ENCODE measurements at places on chromosomes 16 and 17.

DNA sequence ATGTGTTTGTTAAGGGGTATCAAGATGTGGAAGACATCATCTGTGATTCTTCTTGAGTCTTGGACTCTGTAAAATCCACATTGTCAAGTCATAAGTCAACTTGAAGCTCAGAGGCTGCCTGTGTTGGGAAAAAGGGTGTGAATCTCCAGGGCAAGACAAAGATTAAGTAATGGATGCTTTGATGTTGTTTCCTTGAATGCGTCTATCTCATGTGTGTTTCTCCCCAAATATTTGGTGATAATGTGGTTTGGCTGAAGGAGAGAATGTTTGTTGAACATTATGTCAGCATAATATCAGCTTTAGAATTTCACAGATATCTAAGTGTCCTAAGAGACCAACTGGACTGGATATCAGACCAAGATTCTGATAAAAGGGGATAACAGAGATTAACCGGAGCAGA is 24.1 kb upstream of the KCNJ16 start:
- DNase-seq, result no peak

GRCh38 chr17:51071556-51071955 is 49.1 kb downstream of the SPAG9 start:
- DNase-seq, result no peak

DNA sequence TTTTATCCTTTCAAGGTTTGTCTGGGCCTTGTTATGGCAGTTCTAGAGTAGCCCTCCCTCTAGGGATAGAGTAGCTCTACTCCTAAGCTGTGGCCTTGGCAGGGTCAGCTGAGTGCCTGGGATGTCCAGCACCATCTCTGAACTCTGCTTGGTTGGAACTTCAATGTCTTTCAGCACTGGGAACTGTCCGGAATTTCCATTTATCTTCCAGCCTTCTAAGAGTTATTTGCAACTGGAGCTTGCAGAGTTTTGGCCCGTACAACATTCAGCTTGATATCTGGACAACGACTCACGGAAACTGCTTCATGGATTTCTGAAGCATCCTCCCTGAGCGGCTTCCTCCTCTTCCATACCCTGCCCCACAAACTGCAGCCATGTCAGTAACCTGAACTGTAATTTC is 22.9 kb downstream of the MMD start:
- DNase-seq, result no peak

GRCh38 chr16:15741207-15741871 is 91.3 kb downstream of the NDE1 start:
- DNase-seq, result no peak

GRCh38 chr17:48751733-48752398 is 23.3 kb upstream of the HOXB13 start:
- no peak for DNase-seq

- DNase-seq, result no peak
Measured at GRCh38 chr16:51244887-51245657, 94.0 kb upstream of the SALL1 start.

GRCh38 chr16:10936272-10936984 is 5.8 kb downstream of the DEXI start:
- no peak for DNase-seq

GRCh38 chr17:67974598-67975066 is 21.6 kb downstream of the C17orf58 start:
- no peak for DNase-seq

GRCh38 chr16:86308514-86308913 is 201.8 kb upstream of the FOXF1 start:
- no peak for DNase-seq

DNA sequence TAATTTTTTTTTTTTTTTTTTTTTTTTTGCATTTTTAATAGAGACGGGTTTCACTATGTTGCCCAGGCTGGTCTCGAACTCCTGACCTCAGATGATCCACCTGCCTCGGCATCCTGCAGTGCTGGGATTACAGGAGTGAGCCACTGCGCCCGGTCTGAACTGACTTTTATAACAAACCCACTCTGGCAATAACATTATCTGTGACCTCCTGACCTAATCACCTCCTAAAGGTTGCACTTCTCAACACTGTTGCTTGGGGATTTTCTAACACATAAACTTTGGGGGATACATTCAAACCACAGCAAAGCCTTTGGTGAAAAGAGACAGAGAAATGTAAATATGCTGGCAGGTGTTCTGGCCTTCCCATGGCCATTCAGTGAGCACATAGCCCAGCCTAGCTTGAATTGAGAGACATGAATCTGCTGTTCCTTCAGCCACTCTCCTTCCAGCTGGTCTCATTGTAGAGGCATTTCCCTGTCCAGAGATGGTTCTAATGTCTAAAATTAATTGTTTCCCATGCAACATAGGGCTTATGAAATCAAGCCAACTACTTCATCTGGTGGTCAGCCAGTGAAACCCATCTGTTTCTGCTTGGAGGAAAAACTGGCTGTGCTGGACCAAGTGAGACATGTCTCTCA is 28.3 kb downstream of the LYRM1 start:
- no peak for DNase-seq

GRCh38 chr16:57619133-57619605 is 9.3 kb upstream of the ADGRG1 start:
- DNase-seq, result no peak

DNA sequence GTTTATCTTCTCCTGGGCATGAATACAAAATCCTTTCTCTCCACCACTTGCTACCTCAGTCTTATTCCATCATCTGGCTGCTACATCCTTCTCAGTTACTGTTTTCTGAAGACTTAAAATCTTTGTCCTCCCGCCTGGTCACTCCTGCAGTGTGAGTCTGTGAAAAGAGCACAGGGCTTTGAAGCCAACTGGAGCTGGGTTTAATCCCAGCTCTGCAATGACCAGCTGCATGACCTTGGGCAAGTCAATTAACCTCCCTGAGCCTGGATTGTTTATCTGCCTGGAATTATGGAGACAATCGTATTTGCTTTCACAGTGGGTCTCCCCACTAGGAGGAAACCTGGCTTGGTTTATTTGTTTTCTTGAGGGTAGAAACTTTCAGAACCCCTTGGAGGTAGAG is 183.2 kb downstream of the GSG1L start:
- DNase-seq, result no peak

DNA sequence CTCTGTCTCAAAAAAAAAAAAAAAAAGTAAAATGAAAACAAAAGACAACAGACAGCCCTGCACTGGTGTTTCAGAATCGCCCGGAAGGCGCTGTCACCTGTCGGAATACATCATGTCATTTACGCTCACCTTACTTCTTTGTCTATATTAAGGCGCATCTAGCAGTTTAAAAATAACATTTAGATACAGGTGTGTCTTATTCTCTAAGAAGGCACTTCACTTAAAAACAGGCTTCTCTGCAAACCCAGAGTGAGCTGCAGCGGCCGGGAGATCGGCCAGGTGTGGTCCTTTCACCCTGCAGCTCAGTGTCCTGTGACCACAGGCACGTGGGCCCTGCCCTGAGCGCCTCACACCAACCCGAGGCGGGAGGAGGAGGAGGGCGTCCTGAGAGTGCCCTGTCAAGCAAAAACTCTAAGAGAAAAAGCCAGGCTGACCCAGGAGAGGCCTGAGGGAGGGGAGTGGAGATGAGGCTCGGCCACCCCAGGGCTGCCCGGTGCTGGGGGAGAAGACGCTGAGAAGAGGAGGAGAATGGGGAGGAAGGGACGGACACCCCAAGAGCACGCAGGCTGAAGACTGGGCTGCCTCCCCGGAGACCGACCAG is 3.3 kb upstream of the LMF1 start:
- no peak for DNase-seq

GRCh38 chr16:31248344-31248743 is 11.4 kb upstream of the ITGAM start:
- no peak for DNase-seq

DNA sequence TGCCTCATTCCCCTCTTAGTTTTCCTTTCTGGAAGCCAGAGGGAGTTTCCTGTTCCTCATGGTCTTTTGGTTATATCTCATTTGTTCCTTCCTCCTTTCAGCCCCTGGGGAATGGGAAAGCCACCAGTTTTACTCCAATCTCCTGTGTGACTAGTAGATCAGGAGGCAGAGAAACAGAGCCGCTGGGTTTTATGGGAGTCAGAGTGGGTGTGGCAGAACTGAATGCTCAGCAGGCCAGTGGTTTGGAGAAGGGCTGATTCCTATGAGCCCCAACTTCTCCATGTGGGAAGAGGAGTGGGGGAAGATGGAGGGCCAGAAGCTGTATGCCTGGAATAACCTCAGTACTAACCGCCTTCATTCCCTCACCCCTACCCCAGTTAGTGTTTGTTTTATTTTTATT is 4.1 kb downstream of the DNAH2 start:
- DNase-seq, result no peak

GRCh38 chr17:78375401-78376151 is 2.9 kb upstream of the PGS1 start:
- no peak for DNase-seq

DNA sequence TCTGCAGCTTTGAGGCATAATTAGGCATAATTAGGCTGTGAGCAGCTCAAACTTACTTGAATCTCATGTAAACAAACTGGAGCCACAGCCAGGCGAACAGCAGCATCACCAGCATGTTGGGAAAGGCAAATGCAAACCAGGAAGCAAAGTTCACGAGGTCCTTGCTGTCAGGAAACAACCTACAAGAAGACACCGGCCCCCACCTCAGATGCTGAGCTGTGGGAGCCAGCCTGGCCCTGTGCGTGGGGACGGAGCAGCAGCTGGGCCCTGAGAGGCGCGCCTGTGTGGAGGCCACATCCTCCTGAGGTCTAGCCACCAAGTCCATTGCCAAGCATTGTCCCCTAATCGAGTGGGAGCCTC is 12.2 kb downstream of the SLC13A5 start:
- no peak for DNase-seq

DNA sequence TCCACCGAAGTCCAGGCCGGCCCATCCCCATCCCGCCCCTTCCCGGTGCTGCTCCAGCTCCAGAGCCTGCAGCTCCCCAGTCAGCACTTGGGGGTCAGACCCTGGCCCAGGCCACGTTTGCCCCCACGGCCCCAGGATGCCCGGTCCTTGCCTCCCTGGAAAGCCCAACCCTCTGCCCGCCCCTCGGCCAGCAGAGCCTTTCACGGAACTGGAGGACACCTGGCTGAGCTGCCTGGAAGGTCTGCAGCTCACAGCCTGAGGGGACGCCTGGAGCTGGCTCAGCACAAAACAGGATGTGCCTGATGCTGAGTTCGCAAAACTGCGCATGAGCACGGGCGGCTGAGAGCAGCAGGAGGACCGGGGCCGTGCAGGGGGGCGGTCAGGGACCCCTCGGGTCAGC is 29.7 kb upstream of the SSTR5 start:
- DNase-seq, result no peak

DNA sequence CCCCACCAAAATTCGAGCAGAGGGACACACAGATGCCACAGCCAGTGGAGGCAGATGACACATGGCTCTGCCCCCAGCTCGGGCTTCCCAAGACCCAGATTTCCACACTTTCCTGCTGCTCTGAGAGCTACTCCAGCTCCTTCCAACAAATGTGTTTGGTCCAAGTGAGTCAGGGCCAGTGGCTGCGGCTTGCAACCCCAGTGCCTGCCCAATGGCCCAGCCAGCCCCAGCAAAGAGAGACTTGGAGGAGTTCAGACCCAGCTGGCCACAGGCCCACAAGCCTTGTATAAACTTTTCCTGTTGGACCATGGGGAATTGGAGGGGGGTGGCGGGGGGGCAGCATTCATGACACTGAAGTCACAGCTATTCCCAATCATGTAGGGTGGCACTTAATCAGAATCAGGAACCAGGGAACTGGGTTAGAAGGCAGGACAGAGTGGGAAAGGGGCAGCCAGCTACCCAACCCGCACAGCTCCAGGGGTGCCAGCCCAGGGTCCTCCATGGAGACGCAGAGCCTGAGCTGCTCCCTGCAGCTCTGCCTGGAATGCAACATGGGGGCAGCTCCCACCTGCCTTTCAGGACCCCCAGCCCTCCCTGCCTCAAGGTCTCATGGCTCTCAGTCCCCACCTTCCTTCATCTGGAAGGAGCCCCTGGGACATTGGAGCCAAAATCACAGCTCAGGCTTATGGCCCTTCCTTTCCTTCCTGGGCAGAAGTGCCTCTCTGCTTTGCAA is 17.5 kb upstream of the C16orf78 start:
- DNase-seq, result no peak

DNA sequence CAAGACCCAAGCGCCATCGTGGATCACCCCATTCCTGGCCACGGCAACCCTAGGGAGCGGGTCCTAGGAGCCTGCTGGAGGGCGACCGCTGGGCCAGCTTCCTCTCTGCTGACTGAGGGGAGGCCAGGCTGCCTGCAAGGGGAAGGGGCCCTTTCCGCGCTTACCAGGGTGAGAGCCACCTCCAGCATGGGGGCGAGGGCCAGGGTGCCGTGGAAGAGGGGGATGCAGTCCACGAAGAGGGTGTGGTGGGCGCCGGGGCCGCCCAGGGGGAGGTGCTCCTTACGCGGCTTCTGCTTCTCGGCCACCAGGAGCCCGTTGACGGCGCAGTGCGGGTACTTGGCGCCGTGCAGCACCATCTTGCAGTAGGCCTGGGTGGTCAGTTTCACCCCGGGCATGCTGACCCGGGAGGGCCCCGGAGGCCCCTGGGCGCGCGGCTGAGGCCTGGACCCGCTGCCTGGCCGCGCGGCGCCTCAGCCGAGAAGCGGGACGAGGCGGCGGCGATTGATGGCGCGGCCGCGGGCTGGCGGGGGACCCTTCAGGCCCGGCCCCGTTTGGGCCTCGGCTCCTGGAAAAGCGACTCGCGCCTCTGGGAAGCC is 345 bp downstream of the EMC8 start:
- no peak for DNase-seq

DNA sequence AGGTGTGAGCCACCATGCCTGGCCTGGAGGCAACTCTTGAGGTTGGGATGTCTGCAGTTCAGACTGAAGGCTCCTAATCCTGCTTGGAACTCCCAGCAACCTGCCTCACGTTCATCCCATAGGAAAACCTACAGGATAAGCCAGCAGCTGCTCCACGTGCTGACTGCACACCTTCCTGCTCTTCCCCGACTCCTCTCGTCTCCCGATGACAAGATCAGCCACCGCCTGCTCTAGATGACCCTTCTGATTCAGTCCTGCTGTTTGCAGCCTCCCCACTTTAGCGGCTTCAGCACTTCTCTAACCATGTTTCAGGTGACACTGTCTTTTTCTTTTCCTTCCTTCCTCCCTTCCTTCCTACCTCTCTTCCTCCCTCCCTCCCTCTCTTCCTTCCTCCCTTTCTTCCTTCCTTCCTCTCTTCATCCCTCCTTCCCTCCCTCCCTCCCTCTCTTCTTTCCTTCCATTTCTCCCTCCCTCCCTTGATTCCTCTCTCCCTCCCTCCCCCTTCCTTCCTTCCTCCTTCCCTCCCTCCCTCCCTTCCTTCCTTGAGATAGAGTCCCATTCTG is 61.8 kb downstream of the EMP2 start:
- DNase-seq, result no peak

- DNase-seq, result no peak
Measured at GRCh38 chr17:17515934-17516930, 20.0 kb upstream of the RASD1 start.

DNA sequence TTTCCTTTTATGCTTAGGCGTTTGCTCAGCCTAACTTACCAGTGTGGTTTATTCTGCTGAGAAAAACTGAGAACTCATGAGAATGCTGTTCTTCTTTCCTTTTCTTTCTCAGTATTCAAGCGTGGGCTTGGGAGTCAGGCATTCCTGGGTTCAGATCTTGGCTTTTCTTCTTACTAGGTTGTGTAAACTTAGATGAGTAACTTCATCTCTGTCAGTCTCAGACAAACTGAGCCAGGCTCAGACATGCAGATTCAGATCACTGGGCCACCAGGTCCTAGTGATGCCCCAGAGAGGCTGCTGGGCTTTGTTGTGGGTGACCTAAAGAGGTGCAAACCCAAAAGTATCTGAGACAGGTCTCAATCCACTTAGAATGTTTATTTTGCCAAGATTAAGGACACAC is 95.8 kb upstream of the MPHOSPH6 start:
- DNase-seq, result no peak

Measured in HFF-Myc (cell line).